CD4-positive, CD25-positive, alpha-beta regulatory T cell (primary cell): ENCODE measurements at places on chromosomes 1 and 21.

GRCh38 chr1:18970358-18970757 is 13.9 kb upstream of the IFFO2 start:
- no peak for DNase-seq

- DNase-seq: no peak
Observed at GRCh38 chr1:24301785-24302175, 17.4 kb upstream of the GRHL3 start.

GRCh38 chr21:44593598-44594405 is 1.5 kb upstream of the KRTAP10-6 start:
- no peak for DNase-seq

GRCh38 chr1:1956101-1956500 is 37.0 kb upstream of the TMEM52 start:
- DNase-seq: no peak

GRCh38 chr1:167543199-167543990 is 10.2 kb downstream of the CREG1 start:
- DNase-seq: no peak

- no peak for DNase-seq
Observed at GRCh38 chr1:74579425-74579824, 67.0 kb upstream of the LRRC53 start.

DNA sequence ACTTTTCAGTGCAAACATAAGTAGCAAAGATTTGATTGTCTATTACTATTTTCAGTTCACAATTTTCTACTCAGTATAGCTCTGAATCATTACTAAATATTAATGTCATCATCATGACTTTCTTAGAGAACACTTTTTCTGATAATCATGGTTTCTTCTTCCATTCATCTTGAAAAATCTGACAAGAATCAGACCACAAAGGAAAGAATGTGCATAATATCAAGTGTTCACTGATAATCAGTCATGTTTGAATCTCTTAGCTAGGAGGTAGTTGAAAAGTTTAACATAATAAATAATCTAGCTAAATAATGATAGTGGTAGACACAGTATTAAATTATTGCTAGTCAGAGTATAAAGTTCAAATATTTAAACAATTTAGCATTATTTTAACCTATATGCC is 133.2 kb downstream of the BRINP3 start:
- no peak for DNase-seq

GRCh38 chr1:171627020-171627419 is 5.0 kb downstream of the MYOCOS start:
- DNase-seq: no peak

GRCh38 chr1:20867847-20868246 is 80.7 kb upstream of the HP1BP3 start:
- DNase-seq: no peak

DNA sequence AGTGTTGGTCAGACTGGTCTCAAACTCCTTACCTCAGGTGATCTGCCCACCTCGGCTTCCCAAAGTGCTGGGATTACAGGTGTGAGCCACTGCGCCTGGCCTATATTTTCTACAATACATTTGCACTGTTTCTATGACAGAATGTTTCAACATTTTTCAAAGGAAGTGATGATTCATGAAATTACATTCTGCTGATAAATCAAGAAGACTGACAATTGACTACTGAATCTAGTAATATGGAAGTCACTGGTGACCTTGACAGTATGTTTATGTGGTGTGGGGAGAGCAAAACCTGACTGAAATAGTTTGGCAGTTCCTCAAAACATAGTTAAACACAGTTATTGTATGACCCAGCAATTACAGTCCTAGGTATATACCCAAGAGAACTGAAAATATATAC is 18.1 kb downstream of the LRIF1 start:
- no peak for DNase-seq

GRCh38 chr21:33657124-33657820 is 15.0 kb downstream of the ITSN1 start:
- DNase-seq: no peak

DNA sequence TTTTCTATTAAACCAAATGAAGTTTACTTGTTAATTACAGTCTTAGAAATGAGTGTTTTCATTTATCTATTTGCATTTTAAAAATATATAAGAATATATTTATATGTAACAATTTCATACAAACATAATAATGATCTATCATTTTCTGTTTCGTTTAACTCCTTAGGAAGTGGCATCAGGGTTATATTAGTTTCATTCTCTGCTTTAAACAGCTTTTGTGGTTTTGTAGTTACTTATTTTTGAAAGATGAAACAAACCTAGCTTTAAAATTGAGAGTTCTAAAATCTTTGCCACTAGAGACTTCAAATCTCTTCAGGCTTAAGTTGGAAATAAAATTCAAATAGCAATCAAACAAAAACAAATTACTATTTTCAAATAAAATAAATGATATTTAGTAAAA is 2110.6 kb downstream of the MRPL39 start:
- DNase-seq: no peak

DNA sequence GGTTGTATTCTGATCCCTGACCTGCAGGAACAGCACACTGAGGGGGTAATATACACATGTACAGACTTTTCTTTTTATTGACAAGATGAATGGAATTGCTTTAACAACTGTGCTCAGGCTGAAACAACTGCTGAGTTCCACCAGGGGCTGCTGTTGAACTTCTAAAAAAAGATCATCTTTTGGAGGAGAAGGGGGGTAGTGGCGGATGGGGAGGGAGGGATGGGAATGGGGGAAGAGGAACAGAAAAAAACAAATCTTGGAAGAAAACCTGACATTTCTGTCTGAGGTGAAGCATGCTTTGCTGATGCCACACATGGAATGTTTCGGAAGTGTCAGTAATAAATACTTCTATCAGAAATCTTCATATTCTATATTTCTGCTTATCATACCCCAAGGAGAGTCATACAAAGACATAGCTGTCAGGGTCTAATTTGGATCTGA is 75.0 kb downstream of the RWDD3 start:
- DNase-seq: no peak

DNA sequence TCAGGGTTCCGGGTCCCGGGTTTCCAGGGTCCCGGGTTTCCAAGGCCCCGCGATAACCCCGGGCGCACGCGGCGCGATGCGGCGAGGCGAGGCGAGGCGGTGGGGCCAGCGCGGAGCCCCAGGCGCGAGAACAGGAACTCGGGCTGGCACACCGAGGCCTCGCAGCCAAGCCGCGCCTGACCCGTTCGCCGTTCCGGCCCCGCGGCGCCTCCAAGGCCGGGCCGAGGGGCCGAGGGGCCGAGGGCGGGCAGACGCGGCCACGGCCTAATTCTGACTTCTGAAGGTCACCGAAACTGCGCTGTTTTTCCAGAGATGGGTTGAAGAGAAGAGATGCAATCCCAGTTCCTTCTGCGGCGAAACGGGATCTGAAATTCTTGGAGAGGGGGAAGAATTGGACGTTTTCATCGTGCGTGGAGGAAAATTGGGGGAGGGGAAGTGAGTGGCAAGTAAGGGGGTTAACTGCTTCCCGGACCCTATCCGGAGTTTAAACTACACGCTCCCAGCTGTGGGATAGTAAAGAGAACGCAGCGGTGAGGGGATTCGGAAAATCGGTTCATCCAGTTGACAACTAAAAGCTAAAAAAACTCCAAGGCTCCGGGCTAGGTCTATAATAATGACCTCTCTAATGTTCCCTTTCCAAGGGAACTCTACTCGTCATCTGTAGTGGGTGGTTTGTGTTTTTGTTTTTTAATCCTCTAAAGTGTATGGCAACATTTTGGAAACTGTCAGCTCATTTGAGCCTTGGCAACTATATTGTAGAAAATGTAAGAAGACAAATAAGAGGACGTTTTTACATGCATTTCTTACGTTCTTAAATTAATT is 8.2 kb downstream of the TBX15 start:
- DNase-seq: no peak

DNA sequence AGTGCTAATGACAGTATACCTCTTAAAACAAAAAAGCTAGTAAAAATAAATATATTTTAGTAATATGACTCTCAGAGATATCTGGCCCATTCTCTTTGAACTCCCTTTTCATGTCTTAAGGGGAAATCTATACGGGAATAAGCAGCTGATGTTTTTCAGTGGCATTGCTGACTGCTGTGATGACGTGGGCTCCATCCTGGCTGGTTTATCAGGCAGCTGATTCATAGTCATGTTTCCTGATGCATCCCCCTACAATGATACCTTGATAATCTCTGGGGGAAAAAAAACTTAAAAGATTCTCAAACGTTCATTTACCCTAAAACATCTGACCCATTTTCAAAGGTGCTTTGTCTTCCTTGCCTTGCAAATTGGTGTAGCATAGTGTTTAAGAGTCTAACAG is 53.8 kb downstream of the ABCA4 start:
- no peak for DNase-seq

DNA sequence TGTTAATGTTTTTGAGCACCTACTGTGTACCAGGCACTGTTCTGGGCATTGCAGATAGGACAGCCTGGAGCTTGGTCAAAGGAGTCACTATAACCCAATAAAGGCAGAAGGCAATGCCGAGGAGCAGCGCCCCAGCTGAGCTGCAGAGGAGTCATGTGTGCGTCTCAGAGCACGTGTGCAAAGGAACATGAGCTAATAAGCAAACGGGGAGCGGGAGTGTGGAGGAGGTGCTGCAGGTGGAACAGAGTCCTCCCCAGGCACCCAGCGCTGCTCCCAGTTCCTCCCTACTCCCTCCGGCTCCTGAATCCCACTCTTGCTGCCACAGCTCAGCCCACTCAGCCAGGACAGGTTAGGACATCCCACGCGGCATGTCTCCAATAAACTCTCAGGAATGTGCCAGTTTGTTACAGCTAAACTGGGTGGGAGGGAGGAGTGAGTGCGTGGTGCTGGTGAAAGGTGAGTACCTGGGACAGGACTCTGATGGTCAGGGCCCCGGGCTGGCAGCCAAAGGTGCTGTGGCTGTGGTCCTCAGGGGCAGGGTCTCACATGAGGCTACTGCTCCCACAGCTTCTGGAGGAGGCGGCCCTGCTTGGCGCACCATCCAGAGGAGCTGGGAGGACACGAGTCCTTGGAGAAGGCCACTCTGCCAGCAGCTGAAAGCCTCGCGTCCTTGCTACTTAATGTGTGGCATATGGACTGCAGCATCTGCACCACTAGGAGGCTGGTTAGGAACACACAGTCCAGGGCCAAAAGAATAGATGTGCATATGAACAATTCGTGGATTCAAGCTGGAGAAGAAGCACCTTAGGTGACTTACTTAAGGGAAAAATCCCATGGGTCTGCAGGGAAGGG is 52.3 kb downstream of the GRIK3 start:
- no peak for DNase-seq

GRCh38 chr1:11794446-11795237 is 11.1 kb downstream of the MTHFR start:
- DNase-seq: no peak

DNA sequence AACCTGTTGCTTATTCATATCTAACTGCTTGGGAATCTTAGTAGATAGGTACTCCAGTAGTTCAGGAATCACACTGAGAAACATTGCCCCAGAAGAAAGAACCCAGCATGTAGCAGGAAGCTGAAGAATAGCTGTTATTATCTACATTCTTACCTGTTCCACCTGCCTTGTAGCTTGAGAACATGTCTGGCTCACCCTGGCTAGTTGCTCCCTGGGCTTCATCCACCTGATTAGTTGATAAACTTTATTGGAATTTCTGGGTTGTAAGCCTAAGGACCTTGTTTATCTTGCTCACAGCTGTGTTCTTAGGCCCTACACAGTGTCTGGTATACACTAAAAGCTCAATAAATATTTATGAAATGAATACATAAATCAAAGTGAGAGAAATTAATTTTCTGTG is 106.3 kb upstream of the DMRTA2 start:
- DNase-seq: no peak

DNA sequence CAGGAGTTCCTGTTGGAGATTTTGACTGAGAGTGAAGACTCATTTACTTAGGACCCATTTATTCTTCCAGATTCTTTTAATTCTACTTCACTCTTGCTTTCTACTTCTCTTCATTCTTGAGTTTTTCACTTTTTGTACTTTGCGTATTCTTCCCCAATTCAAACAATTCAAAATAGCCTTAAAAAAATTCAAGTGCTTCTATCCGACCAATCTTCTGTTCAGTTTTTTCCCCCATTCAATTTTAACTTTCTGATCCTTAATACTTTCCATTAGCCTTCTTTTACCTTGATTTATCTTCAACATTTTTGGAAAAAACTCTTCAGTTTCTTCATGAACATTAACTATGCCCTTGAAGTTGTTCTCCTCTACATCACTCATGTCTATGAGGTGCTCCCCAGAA is 21.1 kb downstream of the ZFYVE9 start:
- no peak for DNase-seq

DNA sequence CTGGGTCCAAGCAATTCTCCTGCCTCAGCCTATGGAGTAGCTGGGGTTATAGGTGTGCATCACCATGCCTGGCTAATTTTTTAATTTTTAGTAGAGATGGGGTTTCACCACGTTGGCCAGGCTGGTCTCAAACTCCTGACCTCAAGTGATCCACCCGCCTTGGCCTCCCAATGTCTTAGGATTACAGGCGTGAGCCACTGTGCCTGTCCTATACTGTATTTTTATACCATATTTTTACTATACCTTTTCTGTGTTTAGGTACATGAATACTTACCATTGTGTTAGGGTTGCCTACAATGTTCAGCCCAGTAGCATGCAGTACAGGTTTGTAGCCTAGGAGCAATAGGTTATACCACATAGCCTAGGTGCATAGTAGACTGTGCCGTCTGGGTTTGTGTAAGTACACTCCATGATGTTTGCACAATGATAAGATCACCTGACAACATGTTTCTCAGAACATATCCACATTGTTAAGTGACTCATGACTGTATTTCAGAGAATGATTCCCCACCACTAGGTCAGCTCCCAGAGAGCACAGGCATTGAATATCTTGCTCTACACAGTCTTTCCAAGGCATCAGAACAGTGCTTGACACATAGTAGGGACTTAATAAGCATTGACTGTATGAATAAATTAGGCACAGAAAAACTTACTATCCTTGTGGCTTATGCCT is 6.0 kb upstream of the CITED4 start:
- DNase-seq: peak; percentile 50

DNA sequence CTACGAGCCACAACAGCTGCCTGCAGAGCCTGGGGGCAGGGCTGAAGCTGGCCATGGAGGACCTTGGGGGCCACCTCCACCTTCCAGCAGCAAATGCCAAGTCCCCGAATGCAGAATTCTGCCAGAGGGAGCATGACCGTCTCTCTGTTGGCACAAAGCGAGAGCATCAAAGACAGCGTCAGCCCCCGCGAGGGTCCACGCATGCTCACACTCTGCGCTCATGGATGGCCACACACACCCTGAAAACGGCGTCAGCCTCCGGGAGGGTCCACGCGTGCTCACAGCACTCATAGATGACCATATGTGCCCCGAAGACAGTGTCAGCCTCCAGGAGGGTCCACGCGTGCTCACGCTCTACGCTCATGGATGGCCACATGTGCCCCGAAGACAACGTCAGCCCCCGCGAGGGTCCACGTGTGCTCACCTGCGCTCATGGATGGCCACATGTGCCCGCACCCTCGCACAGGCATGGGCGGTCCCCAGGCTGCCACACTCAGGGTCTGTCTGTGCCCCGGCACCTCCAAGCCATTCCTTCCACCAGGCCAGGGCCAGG is 46.5 kb downstream of the MORN1 start:
- no peak for DNase-seq

DNA sequence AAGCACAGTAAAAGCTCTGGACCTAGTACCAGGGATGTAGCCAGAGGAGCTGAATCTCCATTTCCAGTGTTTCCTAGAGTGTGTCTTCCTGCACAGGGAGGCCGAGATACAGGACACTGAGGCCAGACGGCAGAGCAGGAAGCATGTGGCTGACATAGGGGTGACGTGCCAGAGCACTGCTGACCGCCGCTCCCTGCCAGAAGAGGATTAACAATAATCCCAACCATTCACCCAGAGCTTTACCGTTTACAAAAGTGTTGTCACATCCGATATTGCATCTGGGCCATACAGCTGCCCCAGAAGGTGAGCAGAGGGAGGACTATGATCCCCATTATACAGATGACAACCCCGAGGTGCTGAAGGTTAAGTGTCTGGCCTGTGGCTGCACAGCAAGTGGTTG is 5.8 kb upstream of the CLDN19 start:
- no peak for DNase-seq
